WTC11 (cell line): ENCODE measurements at places on chromosomes 11 and 22.

GRCh38 chr22:38685761-38686160, 4.0 kb downstream of the TOMM22 start:
- DNase-seq = no peak

DNA sequence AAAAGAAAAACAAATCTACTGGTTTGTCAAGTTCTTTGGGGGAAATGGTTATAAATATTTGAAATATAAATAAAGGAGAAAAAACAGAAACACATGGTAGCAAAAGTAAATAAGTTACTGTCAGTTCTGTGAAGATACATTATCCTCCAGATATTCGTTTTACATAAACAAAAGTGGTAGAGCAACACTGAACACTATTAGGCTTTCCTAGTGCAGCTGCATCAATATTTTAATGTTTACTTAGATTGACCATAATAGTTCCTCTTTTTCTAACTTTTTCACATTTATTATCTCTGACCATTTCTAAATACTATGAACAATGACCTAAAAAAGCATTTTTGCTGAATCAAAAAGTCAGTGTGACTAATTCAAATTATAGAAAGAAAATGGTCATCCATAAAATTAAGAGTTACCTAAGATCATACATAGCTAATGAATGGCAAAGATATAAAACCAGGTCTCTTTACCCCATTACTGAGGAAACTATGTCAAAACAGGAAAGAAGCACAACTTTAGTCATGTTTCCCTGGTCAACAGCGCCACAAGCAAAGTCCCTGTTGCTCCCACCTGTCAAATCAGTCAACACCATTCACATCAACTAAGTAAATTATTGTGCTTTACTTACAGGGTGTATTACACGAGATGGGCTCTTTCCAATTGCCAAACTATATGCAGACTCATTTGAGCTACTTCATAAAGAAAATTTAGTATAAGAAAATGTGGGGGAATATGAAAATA, 38.5 kb downstream of the SBF2 start:
- no peak for DNase-seq

GRCh38 chr22:36467946-36468345, 13.5 kb downstream of the TXN2 start:
- no peak for DNase-seq

- DNase-seq = no peak
These were observed 1297.5 kb downstream of the LRRC4C start for GRCh38 chr11:40161854-40162410.

DNA sequence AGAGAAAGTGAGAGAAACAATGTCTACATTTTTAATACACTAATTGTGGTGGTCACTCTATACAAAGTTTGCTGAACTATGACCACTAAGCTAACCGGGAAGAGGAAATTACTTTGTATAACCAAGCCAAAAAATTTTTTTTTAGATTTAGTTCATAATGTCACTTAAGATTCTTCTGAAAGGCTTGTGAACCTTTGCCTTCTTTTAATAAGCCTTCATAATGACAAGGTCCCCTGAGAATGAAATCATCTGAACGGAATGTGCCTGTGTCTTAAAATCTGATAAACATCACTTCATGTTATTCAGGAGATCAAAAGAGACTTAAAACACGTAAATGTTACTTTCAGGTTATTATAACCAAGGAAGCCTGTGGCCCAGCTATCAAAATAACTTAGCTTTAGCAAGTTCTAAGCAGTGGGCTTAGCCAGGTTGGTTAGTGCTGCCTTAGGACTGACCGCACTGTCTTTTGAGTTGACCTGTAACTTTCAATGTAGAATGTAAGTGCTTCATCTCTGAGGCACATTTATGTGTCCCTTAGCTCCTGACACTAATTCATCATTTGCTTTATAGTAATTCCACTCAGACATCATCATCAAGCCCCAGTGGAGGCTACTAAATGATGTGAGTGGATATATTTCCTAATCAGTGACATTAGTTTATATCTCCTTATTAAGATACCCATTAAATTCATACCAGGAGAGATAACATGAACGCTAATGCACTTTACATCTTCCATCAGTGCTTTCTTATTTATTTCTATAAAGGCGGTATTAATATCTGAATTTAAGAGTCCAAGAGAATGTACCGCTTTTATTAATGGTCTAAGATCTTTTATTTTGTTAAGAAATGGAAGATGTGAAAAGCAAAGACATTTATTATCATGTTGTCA, 122.5 kb downstream of the WNT11 start:
- DNase-seq = no peak
